ENCODE measurements at places on chromosomes 13 and 19.

DNA sequence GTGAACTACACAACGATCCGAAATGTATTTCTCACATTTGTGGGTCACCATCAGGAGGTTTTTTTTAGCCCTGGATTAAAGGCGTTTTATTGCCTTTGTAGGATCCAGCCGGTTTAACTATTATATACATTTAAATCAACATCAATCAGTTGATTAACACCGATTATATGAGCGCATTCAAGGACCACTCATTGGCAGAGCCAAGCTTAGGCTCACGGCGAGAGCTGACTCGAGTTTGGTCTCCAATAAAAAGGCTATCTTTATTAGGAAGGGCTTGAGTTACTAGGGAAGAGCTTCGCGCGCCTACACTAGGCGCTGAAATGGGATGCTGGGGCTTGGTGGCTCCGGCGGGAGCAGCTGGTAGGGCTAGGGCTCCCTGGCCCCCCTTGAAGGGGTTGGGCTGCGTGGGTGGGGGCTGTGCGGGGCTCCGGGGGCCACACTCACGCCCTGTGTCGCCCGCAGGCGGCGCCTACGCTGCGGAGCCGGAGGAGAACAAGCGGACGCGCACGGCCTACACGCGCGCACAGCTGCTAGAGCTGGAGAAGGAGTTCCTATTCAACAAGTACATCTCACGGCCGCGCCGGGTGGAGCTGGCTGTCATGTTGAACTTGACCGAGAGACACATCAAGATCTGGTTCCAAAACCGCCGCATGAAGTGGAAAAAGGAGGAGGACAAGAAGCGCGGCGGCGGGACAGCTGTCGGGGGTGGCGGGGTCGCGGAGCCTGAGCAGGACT is 4.2 kb downstream of the PDX1 start:
- no peak for DNase-seq

DNA sequence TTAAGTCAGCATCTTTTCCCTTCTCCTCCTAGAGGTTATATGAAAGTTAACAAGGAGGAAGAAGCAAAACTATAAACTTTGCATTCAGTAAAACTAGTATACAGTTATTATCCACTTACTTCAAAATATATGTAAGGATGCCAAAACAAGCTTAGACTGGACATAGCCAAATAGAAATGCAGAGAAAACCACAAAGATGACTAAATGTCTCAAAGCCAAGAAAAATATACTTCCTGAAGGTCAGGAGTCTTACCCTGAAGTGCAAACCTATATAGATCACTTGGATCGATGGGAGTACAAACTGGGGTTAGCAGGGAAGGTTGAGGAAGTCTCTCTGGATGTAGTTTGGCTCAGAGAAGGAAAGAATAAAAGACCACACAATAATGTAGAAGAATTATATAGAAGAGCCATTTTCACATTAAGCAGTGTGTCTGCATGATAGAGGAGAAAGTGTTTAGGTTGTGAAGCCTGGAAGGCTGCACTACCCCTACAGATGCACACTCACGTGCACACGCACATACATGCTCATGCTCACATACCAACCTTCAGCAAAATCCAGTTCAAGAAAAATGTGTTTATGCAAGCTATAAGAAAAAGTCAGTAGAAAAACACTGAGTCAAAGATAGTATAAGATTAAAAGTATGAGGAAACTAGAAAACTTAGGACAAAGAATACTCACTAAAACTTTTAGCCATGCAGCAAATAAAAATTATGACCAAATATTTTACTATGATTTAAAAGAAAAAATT is 112.1 kb upstream of the RXFP2 start:
- no peak for DNase-seq

- DNase-seq, result peak; percentile 24
These were observed 7.0 kb downstream of the PGLYRP1 start for GRCh38 chr19:46015687-46016425.

GRCh38 chr19:9808855-9809824 is 9.7 kb downstream of the FBXL12 start:
- DNase-seq, result no peak

Data from activated T-cell treated with anti-CD3 and anti-CD28 coated beads, Interleukin-2, amount 50 U/mL, for 4 hours (primary cell).